ENCODE measurements at places on chromosomes 12 and 14. TPM values are rescaled to one million over a fixed set of nuclear protein-coding genes. Genes with fewer than 3 reads are reported as not detected.

HIGD1C gene
- total RNA-seq, result not detected

DNA sequence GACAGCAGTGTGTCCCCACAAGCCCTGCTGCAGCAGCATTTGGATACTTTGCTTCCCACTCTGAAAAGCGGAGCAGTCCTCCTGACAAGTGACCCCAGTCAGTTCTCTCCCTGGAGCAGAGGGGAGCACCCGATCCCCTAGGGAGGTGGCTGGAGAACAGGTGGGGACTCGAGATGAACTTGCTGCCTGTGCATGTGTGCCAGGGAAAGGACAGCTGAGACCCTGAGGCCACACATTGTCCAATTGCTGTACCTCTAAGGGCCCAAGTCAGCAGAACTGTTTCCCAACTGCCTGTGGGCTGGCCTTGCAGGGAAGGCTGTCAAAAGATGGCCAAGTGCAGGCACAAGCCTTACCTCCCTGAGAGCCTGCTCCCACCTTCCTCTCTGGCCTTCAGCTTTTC is 55.1 kb downstream of the IFT43 start:
- DNase-seq, result no peak

KRT2 gene
- total RNA-seq, result not detected

EMP1 gene
- total RNA-seq, result 103 TPM

- DNase-seq, result no peak
Measured at GRCh38 chr14:23600322-23600707, 21.7 kb upstream of the JPH4 start.
